A549 treated with CpdA at 1 μM for 4 hours (cell line): ENCODE measurements at places on chromosomes 6 and 20. TPM values are rescaled to one million over a fixed set of nuclear protein-coding genes. Genes with fewer than 3 reads are reported as not detected.

Gene WFDC12
- total RNA-seq = not detected in 5 replicates

Gene MEP1A
- not detected in 5 replicates for total RNA-seq

Gene RANBP9
- 13.4 to 16.8 TPM (median 13.9 TPM) in 5 replicates for total RNA-seq

Gene CCN6
- not detected in 5 replicates for total RNA-seq

Gene CNKSR3
- total RNA-seq = 4.9 to 5.9 TPM (median 5.4 TPM) in 5 replicates

Gene HFE
- 8.7 to 13.8 TPM (median 13.5 TPM) in 5 replicates for total RNA-seq

Gene OPRL1
- 0.44 to 0.76 TPM (median 0.57 TPM) in 5 replicates for total RNA-seq

Gene CDSN
- not detected in 5 replicates for total RNA-seq

Gene EYS
- 0.08 to 0.14 TPM in 2 of 5 replicates, not detected in the others for total RNA-seq

Gene TRAM2
- 19.6 to 24.9 TPM (median 22.2 TPM) in 5 replicates for total RNA-seq

Gene CAPN11
- total RNA-seq = not detected in 5 replicates

Gene BTBD3
- total RNA-seq = 15.3 to 18.2 TPM (median 16.7 TPM) in 5 replicates

Gene FOXO3
- total RNA-seq = 5.7 to 7.8 TPM (median 6.7 TPM) in 5 replicates

Gene NKAPL
- not detected in 5 replicates for total RNA-seq
